Cerebellum (tissue), 4 donors: ENCODE measurements at places on chromosomes 2 and 18. TPM values are rescaled to one million over a fixed set of nuclear protein-coding genes. Genes with fewer than 3 reads are reported as not detected.

Gene DNAJC5G
- 1.3 TPM for total RNA-seq

GRCh38 chr2:142741764-142742269 lies 135.6 kb upstream of the KYNU start:
- DNase-seq, result no peak

GRCh38 chr2:38099099-38100028 lies 23.4 kb upstream of the CYP1B1 start:
- no peak for DNase-seq

Gene FSHR
- total RNA-seq, result not detected

Gene RPE
- 73.0 TPM for total RNA-seq

Gene KCNE4
- 1.5 TPM for total RNA-seq
